Trophoblast cell (in vitro differentiated cells and primary cell): ENCODE measurements at places on chromosomes 5 and 9.

DNA sequence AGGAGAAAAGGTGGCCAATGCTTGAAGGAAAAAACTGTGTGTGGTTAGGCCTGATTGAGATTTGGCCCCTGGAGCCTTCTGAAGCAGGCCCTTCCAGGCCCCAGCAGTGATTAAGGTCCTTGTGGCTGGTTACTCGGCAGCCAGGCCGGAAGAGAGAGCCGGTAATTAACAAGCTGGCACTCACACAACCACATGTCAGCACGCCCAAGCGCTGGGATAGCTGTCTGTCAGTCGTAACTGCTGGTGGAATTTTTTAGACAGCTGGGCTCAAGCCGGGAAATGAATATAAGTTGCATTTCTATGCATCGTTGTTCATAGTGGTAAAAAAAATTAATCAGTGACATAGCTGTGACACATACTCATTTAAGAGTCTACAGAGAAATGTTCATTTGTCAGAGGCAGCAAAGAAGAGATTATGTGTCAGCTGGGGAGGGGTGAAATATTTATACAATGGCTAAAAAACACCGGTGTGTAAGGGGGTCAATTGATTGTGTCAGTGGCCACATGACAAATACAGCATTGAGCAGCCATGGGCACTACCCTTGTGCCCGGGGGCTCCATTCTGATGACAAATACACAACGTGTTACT is 13.7 kb upstream of the ARAP3 start:
- DNase-seq, result no peak
- H3K27ac ChIP-seq, result no peak overlapping the region
- H3K4me1 ChIP-seq, result no peaks in the 10 kb centered on the region
- no peak overlapping the region for H3K4me3 ChIP-seq
- H3K27me3 ChIP-seq, result peaks cover 2% of the 10 kb centered on the region

GRCh38 chr9:97237311-97237786 is 70.1 kb upstream of the CCDC180 start:
- no peaks in the 10 kb centered on the region for H3K4me1 ChIP-seq
- H3K27me3 ChIP-seq, result no peaks in the 10 kb centered on the region
- peak overlapping the region; percentile 32 for H3K27ac ChIP-seq
- H3K36me3 ChIP-seq, result peaks cover 3% of the 10 kb centered on the region

DNA sequence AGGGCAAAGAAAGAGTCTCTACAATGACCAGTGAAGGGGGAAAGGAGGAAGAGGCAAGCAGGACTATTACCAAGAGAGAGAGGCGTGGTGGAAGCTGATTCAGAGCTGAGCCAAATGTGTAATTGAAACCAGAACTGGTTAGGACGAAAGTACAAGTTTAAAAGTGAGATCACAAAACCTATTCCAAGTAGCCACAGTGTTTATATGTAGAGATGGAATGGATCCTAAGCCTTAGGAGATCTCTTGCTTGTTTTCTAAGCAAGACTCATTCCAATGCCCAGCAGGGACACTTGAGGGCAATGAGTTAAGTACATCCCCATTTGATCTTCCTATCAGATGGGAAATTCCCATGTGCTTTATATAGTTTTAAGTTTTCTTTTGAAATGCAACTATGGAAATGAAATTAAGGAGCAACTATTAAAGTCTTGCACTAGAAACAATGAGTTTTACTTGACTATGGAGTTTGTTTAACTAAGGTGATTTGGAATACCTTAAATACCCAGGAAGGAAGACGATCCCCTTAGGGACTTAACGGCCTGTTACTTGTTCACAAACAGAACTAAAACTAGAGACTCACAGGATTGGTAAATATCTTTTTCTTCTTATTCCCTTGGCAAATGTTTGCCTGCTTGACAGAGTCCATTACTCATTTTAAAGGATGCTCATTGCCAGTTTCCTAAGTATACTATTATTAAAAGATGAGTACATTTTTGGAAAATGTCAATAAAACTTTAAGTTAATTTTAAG is 51.1 kb upstream of the SNX2 start:
- no peaks in the 10 kb centered on the region for H3K27me3 ChIP-seq
- H3K36me3 ChIP-seq, result no peaks in the 10 kb centered on the region
- H3K27ac ChIP-seq, result no peak overlapping the region

DNA sequence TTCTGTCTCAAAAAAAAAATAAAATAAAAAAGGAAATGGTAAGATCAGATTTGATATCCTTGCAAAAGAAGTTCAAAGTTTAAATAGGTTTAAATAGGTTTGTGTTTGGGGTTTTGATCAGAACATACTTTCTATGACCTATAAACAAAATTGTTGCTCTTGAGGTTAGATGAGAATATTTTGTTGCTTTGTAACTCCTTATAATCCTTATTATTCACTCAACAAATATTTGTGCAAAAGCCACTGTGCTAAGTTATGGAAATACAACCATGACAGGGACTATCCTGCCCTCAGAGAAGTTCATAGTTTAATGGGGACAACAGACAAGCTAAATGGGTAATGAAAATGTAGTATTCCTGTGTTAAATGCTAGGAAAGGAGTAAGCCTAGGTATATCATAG is 71.5 kb downstream of the INVS start:
- no peaks in the 10 kb centered on the region for H3K4me1 ChIP-seq
- DNase-seq, result no peak
- no peaks in the 10 kb centered on the region for H3K27me3 ChIP-seq
- no peak overlapping the region for H3K4me3 ChIP-seq

DNA sequence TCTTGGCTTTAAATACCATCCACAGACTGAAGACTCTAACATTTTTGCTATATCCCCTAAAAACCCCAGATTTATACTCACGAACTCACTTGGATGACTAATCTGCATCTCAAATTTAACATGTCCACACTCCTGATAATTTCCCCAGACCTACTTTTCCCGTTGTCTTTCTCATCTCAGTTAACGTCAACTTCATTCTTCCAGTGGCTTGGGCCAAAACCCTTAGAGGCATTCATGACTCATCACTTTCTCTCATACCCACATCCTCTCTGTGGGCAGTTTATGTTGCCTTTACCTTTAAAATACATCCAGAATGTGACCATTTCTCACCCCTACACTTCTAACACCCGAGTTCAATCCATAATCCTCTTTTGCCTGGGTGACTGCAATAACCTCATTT is 96.7 kb downstream of the EDIL3 start:
- H3K36me3 ChIP-seq, result no peaks in the 10 kb centered on the region
- H3K27ac ChIP-seq, result peak overlapping the region; percentile 42
- no peak overlapping the region for H3K4me3 ChIP-seq
- no peaks in the 10 kb centered on the region for H3K27me3 ChIP-seq

- DNase-seq, result no peak
- H3K4me3 ChIP-seq, result no peak overlapping the region
- no peak overlapping the region for H3K27ac ChIP-seq
- H3K36me3 ChIP-seq, result no peaks in the 10 kb centered on the region
- no peaks in the 10 kb centered on the region for H3K27me3 ChIP-seq
Observed at GRCh38 chr5:61701877-61702602, 370.0 kb downstream of the ZSWIM6 start.

DNA sequence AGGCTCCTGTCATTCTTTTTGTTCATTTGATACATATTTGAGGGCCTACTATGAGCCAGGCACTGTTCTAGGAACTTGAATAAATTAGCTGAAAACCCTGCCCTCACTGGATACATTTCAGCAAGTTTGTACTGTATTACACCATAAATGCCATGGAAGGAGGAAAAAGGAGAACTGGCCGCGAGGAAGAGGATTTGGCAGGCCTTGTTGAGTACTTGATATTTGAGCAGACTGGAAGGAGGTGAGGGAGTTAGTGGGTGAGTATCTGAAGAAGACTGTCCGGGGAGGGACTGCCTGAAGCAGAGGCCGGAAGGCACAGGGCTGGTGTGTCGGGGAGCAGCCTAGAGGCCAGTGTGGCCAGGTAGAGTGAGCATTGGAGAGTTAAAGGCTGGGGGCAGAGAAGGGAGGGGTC is 4.5 kb downstream of the SNX30 start:
- H3K4me1 ChIP-seq, result peaks cover 38% of the 10 kb centered on the region
- H3K27me3 ChIP-seq, result no peaks in the 10 kb centered on the region

DNA sequence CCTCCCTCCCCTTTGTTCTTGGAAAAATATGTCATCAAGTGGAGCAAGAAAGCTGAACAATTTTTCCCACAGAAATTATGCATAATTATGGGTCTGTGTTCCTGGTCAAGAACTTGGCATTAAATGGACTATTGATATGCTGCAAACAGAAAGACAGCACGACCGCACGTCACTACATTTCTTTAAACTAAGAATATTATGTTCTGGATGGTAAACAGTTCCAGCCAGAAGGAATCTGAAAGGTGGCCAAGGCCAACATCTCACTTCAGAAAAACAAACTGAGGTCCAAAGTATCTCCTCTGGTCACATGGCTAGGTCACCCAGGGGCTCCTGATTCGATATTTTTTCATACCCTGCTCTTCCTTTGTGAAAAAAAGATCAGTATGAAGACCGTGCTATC is 173.3 kb upstream of the GAS1 start:
- H3K36me3 ChIP-seq, result no peaks in the 10 kb centered on the region
- no peak overlapping the region for H3K4me3 ChIP-seq
- H3K4me1 ChIP-seq, result peaks cover 4% of the 10 kb centered on the region
- no peak overlapping the region for H3K27ac ChIP-seq
- H3K27me3 ChIP-seq, result no peaks in the 10 kb centered on the region
- no peak for DNase-seq

DNA sequence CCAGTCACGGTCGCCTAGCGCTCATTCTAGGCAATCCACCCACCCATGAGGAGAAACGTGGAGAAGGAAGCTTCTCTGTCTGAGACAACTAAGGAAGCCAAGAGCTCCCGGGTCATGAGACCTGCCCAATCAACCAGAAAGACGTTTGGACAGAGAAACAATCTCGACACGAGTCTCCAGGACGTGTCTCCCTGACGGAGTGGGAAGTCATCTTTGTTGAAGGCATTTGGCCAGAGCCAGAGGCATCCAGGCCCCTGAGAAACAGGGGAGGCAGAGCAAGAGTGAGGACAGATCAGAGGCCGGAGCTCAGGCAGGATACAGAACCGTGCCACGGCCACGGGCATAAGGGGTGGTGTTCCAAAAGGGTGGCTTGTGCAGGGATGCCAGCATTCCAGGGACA is 479.0 kb downstream of the SPATA31A7 start:
- no peak overlapping the region for H3K4me3 ChIP-seq
- no peak overlapping the region for H3K27ac ChIP-seq
- no peak for DNase-seq
- no peaks in the 10 kb centered on the region for H3K4me1 ChIP-seq
- H3K27me3 ChIP-seq, result no peaks in the 10 kb centered on the region
